Omental fat pad (tissue), 4 donors: ENCODE measurements at places on chromosomes 1 and 21.

DNA sequence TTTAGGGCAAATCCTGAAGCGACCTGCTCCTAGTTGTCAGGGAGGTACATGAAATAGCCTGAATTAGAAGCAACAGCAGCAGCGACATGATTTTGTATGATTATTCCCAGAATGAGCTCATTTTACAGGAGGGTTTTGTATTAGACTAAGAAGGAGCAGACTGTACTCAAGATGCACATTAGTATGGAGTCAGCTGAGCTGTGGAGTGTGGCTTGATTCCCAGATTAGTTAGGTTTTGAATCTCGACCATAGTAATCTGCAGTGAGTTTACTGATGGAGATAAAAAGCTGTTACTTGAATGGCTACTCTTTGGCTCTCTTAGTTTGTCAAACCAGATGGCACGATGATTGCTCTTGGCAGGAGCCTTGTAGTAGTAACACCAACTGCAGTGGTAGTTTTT is 143.1 kb downstream of the PHTF1 start:
- DNase-seq: no peak

GRCh38 chr21:40186045-40186444 is 318.8 kb downstream of the PCP4 start:
- no peak for DNase-seq

- no peak for DNase-seq
These were observed 127.9 kb upstream of the SLC45A1 start for GRCh38 chr1:8189931-8190483.

DNA sequence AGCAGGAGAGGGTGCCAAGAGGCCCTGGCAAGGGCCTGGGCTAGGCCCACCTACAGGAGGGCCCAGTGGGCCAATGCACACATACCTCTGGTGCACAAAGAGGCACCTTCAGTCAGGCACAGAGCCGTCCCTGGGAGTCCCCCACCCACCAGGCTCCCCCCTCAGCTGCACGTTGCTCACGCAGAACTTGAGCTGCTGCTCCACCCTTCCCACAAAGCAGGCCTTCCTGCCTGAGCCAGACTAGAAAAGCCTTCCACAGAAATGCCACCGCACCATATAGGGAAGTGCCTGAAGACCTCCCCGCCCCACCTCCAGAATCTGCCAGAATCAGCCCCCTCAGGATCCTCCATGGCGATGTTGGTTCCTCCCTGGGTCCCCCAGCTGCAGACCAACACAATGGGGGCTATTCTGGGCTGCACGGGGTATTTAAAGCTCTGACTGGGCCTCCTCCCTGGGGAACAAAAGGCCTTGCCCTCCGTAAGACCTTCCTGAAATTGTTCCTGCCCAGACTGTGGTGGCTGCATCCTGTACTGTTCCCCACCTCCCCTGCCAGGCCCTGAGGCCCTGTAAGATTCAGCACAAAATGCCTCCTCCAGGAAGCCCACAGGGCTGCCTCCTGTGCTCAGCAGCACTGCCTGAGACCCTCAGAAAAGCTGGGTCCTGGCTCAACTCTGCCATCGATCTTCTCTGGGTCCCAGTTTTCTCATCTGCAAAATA is 27.2 kb downstream of the HSPG2 start:
- no peak for DNase-seq

GRCh38 chr1:18965206-18966173 is 9.0 kb upstream of the IFFO2 start:
- DNase-seq: no peak

DNA sequence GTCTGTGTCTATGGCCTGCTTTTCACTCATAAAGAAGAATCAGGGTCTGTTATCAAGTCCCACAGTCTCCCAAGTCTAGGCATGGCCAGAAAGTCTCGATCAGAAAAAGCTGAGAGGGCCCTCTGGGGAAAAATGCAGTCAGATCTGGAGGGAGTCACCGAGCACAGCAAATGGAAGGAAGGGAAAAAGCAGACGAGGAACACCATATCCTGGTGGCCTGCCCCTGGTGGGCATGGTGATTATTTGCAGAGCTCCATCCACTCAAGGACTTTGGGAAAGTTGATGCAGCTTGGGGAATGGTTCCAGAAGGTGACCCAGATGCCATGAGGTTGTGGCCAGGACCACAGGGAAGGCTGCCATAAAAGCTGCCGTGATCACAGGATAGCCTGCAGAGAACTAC is 189.1 kb downstream of the CLIC6 start:
- DNase-seq: no peak

- DNase-seq: no peak
These were observed 99.6 kb downstream of the ZZZ3 start for GRCh38 chr1:77582905-77583304.

GRCh38 chr1:99438656-99439230 is 174.5 kb downstream of the PLPPR4 start:
- no peak for DNase-seq

GRCh38 chr1:27070390-27071048 is 57.9 kb upstream of the TENT5B start:
- no peak for DNase-seq

GRCh38 chr1:17772615-17773212 is 17.6 kb downstream of the ACTL8 start:
- no peak for DNase-seq

DNA sequence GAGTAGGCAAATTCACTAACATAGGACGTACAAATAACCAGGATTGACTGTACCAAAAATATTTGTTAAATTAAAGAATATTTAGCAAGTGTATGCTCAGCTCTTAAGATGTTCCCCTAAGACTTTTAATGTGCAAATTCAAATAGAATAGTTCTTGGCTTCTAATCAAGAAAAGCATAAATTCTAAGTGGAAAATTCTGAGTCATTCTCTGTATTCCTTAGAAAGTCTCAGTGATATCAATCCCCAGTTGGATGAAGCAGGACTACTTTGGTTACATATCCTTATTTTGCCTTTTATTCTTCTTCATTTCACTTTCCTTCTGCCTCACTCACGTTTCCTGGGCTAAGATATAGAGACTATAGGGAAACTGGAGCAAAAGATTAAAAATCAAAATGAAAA is 130.2 kb downstream of the IFI44 start:
- DNase-seq: no peak

DNA sequence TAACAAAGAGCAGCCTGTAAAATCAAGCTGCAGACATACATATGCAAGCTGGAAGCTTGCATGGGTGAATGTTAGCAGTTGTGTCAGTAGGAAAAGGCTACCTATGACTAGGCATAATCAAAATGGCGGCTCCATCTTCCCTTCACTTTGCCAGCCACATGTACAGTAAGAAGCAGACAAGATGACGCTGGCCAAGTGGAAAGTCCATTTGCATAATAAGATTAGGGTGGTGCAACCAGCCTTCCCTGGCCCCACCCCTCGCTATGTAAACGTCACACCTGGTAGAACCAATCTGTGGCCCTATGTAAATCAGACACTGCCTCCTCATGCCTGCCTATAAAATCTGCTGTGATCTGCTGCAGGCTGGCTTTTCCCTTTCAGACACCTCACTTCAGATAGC is 171.9 kb upstream of the USP25 start:
- DNase-seq: no peak

DNA sequence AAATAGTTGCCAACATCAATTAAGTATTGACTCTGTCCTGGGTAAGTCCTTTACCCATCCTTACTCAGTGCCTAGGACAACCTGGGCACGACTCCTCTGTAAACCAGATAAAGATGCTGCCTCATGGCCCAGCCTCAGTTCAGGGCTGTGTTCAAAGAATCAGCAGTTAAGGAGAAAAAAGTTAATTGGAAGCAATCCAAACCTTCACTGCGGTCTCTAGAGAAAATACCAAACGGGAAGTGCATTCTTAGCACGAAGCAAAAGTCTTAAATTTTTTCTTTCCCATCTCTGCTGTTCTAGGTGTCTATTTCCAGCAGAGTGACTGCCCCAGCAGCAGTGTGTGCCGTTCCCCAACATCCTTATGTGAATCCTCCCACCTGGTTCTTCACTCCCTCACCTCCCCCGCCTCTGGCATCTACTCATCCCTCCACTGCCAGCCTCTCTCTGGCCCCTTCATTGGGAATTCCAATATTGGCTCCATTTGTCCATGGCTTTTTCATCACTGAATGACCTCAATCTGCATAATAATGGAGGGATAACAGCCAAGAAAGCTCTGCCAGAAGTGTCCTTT is 23.2 kb downstream of the KANK4 start:
- no peak for DNase-seq
